ENCODE measurements at places on chromosomes 16 and 17. TPM values are rescaled to one million over a fixed set of nuclear protein-coding genes. Genes with fewer than 3 reads are reported as not detected.
A peak's percentile ranks its signal among the peaks of the same experiment; 100 is the strongest.

GRCh38 chr17:38715216-38715943 lies 10.3 kb downstream of the MLLT6 start:
- DNase-seq: no peak

DNA sequence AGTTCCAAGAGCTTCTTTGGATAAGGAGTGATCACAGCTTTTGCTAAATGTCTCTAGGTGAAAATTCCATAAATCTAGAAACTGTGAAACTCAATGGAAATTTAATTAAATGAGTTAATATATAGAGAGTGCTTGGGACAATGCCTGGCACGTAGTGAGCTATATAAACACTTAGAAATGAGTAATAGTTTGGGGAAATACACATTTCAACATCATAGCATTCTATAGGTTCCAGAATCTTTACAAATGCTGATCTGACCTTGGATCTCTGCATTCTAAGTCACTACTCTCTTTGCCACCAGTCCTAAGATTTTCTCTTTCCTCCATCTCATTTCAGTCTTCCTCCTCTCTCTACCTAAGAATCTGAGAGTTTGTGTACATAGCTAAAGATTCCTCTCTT lies 175.6 kb downstream of the SOX9 start:
- no peak for DNase-seq

GRCh38 chr16:75401691-75402090 lies 31.6 kb downstream of the CFDP1 start:
- DNase-seq: no peak

- no peak for DNase-seq
Measured at GRCh38 chr16:69741951-69742904, 12.5 kb downstream of the NOB1 start.

- DNase-seq: no peak
Measured at GRCh38 chr17:50513495-50513894, 5.3 kb downstream of the MYCBPAP start.

GRCh38 chr17:80308692-80309517 lies 48.3 kb downstream of the RNF213 start:
- no peak for DNase-seq

GRCh38 chr16:89298623-89299225 lies 81.2 kb downstream of the ZNF778 start:
- DNase-seq: no peak

- peak; percentile 4 for DNase-seq
Measured at GRCh38 chr16:79943736-79944135, 343.2 kb upstream of the MAF start.

GRCh38 chr17:57955183-57955931 lies at the start of gene CUEDC1:
CUEDC1 (minus strand) TSS chr17:57955412; CDS start chr17:57885564, 69,848 bp downstream.
- no peak for DNase-seq

DNA sequence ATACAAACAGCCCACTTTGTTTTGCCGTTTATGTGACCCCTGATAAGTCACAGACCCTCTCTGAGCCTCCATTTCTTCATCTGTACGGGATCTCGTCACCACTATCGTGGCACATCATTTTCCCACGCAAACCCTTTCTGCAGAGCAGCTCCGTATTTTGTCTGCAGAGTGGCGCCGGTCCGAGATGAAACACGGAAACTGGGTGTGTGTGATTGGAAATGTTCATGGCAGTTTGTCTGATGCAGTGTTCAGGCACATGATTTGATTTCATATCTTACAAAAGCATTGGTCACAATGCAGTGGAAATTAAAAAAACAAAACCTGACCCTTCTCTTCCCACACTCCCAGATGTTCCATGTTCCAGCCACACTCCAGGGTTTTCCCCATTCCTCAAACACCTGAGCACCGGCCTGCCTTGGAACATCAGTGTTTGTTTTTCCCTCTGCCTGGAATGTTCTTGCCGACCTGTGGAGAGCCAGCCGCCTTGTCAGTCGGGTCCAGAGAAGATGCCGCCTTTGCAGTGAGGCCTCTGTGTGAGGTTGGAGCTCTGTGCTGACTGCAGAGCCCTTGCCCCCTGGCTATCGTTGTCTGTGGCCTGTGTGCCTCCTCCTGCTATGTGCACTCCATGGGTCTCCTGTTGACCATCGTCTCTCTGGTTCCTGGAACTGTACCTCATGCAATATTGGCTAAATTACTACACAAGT lies 39.2 kb downstream of the NT5M start:
- DNase-seq: no peak

- no peak for DNase-seq
Measured at GRCh38 chr17:49495842-49496182, 719 bp downstream of the NGFR start.

GRCh38 chr17:73257516-73257915 lies 4.2 kb downstream of the CPSF4L start:
- DNase-seq: no peak

DNA sequence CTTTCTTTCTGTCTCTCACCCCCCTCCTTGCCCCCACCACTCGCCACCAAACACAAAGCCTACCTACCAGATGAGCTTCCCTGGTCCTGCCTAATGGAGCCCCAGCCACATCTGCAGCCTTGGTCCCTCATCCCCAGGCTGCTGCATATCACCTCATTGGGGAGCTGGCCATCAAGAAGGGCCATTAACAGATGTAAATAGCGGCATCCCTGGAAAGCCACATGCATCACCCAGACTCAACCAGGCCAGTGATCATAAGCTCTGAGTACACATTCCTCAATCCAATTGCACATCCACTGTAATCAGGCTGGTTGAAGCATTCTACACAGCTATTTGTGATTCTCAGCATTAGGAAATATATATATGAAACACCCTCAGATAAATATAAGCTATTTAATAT lies 211.7 kb upstream of the C17orf78 start:
- DNase-seq: no peak

GRCh38 chr16:24800586-24800985 lies 45.2 kb upstream of the SLC5A11 start:
- DNase-seq: peak; percentile 22

- DNase-seq: peak; percentile 51
Measured at GRCh38 chr16:68520649-68521086, 18.4 kb upstream of the ZFP90 start.

- DNase-seq: peak; percentile 30
Measured at GRCh38 chr16:60811051-60811608, 1225.1 kb downstream of the CDH8 start.

DNA sequence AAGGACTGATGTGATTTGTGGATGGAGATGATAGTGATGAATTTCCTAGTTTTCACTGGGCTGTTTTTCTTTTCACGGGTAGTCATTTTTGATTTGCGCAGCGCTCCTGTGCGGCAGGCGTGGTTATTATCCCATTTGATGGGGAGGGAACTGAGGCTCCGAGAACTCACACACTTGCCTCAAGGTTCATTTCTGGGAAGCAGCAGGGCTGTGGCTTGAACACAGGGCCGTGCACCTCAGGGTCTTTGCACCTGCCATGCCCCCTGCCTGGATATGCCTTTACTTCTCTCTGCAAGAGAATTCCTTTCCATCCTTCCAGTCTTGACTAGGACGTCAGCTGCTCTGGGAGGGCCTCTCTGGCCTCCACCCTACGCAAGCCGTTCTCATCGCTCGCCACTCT lies 16.3 kb upstream of the WFDC1 start:
- DNase-seq: no peak

GRCh38 chr16:81694494-81695280 lies 84.4 kb upstream of the PLCG2 start:
- DNase-seq: peak; percentile 24

DNA sequence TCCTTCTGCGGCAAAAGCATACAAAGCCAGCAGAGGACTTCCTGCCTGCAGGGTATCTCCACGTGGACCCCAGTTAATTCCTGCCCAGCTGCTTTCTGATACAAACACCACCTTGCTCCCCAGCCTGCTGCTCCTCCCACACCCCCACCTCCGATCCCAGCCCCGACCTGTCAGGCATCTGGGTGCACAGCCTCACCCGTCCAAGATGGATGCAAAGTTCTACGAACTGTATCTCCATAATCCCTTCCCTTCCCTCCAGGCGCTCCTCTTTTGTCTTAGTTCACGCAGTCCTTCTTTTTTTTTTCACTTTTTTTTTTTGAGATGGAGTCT lies 15.6 kb upstream of the FOXJ1 start:
- no peak for DNase-seq

GRCh38 chr16:71883168-71883848 lies 674 bp downstream of the ZNF821 start:
- DNase-seq: no peak

DNA sequence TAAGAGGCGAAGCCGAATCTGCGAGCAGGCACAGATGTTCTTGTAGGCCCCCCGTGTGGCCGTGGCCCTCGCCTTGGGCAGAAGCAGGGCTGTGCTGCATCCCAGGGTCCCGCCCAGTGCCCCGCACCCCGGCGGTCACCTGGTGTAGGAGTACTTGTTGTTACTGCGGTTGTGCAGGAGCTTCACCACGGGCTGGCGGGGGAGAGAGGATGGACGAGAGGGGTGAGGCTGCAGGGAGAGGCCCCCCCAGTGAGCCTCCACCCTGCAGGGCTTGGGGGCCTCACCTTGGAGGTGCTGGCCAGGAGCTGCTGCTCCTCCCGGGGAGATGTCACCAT lies 11.4 kb downstream of the ASPHD1 start:
- DNase-seq: no peak

GRCh38 chr16:47213761-47214440 lies 70.2 kb upstream of the NETO2 start:
- DNase-seq: no peak

GRCh38 chr17:17569691-17570090 lies 21.8 kb downstream of the PEMT start:
- no peak for DNase-seq

- peak; percentile 15 for DNase-seq
Measured at GRCh38 chr17:9566067-9566466, 9.6 kb downstream of the STX8 start.

- peak; percentile 83 for DNase-seq
Measured at GRCh38 chr17:48575066-48575582, 3.0 kb downstream of the HOXB4 start.

DNA sequence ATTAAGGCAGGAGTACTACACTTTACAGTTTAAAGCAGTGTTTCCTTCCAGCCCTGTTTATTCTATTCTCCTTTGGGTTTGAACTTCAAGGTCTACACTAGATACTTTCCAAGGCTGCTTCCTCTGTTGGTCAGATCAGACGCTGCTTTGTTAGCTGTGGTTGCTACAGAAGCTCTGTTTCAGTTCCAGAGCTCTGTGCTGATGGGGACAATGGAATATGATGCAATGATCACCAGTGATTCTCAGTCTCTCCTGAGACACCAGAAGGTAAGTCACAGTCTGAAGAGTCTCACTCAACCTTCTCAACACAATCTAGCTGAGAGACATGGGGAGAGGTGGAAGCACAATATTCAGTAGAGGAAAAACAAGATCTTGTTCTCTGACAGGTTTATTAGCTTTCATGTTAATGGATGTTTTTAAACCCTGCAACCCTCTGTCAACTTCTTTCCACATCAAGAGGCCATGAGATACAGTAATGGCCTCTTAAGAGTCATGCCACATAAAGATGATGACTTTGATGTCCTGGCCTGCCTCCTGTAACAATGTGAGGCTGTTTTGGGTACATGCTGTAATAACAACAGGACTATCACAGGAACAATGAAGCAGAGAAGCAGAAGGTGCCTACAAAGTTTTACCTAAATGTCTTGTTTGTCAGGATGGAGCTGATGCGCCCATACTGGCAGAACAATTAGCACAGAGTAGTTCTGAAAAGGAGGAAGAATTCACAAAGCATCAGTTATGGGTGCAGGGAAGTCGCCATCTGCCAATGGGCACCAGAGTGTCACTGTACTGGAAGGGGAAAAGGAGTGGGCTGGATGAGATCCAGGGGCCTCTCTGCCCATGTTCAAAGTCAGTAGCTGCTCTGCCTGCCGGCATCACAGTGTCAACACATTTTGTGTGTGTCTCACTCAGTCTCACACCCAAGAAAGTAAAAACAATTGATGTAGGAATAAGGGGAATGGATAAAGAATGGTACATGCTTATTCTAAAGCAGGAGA lies 33.4 kb downstream of the PSME3IP1 start:
- DNase-seq: no peak

- no peak for DNase-seq
Measured at GRCh38 chr17:66335797-66336196, 33.4 kb downstream of the PRKCA start.

ABCA8 gene
- total RNA-seq: not detected

RCVRN gene
- total RNA-seq: not detected

CCT6B gene
- total RNA-seq: 2.1 TPM

SPNS1 gene
- 57.8 TPM for total RNA-seq

TAF15 gene
- 153 TPM for total RNA-seq

SNRNP25 gene
- 34.1 TPM for total RNA-seq

ROGDI gene
- 33.6 TPM for total RNA-seq
